ENCODE measurements at places on chromosomes 6 and 20.

DNA sequence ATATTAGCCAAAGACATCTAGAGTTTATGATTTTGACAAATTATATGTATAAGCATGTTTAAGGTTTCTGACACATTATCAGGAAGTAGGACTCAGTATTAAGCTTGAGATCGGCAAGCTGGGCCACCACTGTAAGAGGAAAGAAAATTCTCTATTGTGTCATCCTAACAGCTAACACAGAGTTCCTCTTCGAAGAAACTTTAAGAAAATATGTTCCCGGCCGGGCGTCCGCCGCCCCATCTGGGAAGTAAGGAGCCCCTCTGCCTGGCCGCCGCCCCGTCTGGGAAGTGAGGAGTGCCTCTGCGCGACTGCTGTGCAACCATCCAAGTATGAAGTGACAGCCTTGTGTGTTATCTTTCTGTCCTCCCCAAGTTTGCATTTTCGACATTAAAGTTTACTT lies 23.0 kb downstream of the USP49 start:
- DNase-seq = no peak

DNA sequence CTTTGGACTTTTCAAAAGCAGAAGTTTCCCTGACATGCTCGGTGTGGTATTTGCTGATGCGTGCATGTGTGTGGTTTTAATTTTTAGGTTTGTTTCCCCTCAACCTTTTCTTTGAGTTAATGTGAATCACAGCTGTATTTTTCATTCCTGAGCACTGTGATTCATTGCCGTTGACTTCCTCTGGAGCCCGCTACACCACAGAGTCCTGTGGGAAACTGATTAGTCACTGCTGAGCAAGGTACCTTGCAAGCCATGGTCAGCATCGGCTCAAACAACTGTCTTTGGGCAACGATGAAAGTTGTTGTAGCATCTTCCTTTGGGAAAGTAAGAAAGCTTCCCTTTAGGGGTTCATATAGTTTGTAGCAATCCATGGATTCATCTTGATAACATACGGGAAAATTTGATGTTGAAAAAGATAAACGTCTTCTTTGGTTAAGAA lies 57.5 kb downstream of the RIN2 start:
- DNase-seq = peak; percentile 98

DNA sequence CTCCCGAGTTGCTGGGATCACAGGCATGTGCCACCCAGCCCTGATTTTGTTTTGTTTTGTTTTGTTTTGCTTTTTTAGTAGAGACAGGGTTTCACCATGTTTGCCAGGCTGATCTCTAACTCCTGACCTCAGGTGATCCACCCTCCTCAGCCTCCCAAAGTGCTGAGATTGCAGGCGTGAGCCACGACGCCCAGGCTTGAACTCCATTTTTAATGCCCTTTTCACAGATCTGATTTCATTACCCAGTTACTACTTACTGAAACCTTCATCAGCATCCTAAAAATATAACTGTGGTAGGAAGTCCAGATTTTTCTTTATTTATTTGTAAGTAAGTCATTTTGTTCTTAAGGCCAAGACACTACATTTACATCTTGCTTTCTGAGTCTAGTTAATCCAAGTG lies 64.0 kb downstream of the HDDC2 start:
- no peak for DNase-seq

DNA sequence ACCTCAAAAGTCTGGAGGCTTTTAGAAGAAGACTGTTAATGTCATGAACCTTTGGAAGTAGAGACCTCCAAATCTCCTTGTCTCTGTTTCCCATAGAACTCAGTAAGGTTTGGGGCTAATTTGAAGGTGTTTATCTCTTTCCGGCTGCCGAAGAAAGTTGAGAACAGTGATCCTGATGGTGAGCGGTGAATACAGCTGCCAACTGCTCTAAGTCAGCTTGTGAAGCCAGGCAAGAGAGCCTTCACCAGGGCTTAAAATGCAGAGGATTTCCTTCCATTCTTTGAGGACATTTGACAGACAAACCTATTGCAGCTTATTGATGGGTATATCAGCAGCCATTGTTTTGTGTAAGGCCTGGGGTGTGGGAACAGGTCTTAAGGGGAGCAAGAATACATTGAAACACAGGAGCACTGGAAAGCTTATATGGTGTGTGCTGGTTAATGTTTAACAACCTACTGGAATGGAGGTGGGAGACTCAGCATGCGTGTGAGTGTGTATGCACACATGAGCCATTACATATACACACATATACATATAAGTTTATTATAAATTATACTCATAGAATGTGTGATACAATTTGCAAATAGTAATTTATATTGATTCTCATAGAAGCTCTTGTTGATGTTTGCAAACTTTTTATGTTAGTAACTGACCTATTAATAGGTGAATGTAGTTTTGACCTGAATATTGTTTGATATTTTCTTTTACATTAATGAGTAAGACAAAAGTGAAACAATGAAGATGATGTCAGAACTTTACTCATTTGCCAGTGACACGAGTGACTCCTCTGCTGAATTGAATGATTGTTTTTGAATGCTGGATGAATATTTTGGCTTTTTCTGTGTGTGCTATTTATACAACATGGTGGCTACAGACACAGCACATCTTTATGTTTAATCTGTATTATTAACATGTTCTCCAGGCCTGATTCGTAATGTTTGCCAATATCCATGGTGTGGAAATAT lies 18.1 kb downstream of the PLEKHG1 start:
- DNase-seq = no peak

- peak; percentile 15 for DNase-seq
Observed at GRCh38 chr20:22974354-22974753, 60.8 kb upstream of the SSTR4 start.

- DNase-seq = no peak
Observed at GRCh38 chr6:21524201-21524600, 69.3 kb upstream of the SOX4 start.

- peak; percentile 89 for DNase-seq
Observed at GRCh38 chr6:35181308-35181932, 32.3 kb upstream of the SCUBE3 start.

DNA sequence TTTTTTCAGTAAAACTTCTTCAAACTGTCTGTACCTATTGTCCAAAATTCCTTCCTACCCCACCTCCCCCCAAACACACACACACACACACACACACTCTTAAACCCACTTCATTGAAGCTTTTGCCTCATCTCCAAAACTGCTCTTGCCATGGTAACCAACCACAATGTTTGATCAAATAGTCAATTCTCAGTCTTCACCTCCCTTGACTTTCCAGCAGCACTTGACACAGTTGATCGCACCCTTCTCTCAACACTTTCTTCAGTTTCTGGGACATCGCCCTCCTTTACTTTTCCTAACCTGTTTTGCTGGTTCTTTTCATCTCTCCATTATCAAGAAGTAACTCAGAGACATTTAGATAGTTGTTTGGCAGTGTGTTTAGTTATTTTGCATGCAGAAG lies 71.5 kb upstream of the COL21A1 start:
- DNase-seq = no peak

DNA sequence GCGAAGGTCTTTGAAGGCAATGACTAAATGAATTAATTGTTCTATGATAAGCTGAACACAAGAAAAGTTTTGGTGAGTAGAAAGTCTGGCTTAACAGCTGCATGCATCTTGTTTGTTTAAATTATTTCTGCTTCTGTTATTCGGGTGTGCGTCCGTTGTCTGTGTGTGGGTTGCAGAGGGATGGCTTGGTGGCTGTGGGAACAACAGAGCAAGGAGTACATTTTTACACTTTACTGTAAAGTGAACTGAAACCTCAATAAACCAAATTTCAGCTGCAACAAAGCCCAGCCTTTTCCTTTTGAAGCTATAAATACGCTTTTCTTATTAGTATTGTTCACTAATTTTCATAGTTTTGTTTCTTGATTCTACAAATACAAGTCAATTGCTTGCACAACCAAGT lies 3.5 kb upstream of the LAMP5 start:
- DNase-seq = no peak

DNA sequence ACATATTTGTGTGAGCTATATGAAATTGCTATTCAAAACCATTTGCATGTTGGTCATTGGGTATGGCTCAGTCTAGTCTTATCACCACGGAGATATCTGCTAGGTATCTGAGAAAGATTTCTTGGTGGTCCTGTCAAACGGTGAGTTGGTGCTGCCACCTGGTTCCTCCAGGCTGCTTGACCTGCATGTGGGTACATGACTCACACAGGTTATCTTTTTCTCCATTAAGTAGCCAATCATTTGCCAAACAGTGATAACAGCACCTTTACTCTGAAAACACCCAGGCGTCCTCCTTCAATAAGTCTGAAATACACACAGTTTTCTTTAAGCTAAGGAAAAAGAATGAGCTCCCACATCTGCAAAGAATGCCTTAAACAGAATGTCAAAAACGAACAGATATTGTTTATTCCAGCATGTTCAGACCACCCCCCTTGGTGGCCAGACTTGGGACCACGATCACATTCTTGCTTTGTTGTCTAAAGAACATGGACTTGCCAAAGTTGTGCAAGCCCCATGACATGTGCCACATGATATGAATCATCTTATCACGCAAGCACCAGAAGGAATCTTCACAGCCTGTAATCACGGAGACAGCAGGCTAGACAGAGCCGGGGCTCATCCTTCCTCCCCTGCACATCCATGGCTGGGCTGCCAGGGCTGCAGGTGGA lies 200.7 kb upstream of the THBS2 start:
- DNase-seq = peak; percentile 84

- DNase-seq = no peak
Observed at GRCh38 chr20:62043131-62043914, 22.4 kb downstream of the TAF4 start.

- DNase-seq = no peak
Observed at GRCh38 chr6:4781967-4782575, 5.9 kb downstream of the CDYL start.

GRCh38 chr6:11333132-11333849 lies 100.8 kb upstream of the NEDD9 start:
- DNase-seq = no peak

- DNase-seq = peak; percentile 85
Observed at GRCh38 chr20:58112017-58112781, 116.3 kb downstream of the ANKRD60 start.

- no peak for DNase-seq
Observed at GRCh38 chr6:4186385-4186784, 51.0 kb upstream of the ECI2 start.

GRCh38 chr6:311679-312220 lies 19.5 kb downstream of the DUSP22 start:
- no peak for DNase-seq

- DNase-seq = peak; percentile 22
Observed at GRCh38 chr20:2283706-2284423, 11.9 kb upstream of the TGM3 start.

DNA sequence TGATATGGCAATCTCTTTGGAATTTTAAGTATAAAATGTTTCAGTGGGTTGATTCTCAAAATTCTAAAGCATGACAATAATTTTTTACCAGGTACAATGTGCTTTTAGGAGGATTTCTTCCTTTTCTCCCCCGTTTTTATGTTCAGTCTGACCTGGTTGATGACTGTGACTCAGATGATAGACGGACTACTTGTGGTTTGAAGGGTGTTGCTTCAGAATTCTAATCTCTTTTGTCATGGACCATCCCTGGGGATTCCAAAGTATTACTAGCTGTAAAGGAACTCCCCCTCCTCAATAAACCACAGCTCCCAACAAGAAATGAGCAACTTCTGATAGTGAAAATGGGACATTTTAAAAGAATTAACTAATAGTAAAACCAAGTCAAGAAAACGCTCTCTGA lies 34.9 kb upstream of the TNFAIP3 start:
- DNase-seq = peak; percentile 97

- DNase-seq = peak; percentile 58
Observed at GRCh38 chr20:13819885-13820645, 35.2 kb downstream of the NDUFAF5 start.
